ENCODE measurements at places on chromosomes 2 and 18.
A peak's percentile ranks its signal among the peaks of the same experiment; 100 is the strongest.

- DNase-seq = no peak
These were observed 43.1 kb upstream of the TEX51 start for GRCh38 chr2:126855606-126856005.

DNA sequence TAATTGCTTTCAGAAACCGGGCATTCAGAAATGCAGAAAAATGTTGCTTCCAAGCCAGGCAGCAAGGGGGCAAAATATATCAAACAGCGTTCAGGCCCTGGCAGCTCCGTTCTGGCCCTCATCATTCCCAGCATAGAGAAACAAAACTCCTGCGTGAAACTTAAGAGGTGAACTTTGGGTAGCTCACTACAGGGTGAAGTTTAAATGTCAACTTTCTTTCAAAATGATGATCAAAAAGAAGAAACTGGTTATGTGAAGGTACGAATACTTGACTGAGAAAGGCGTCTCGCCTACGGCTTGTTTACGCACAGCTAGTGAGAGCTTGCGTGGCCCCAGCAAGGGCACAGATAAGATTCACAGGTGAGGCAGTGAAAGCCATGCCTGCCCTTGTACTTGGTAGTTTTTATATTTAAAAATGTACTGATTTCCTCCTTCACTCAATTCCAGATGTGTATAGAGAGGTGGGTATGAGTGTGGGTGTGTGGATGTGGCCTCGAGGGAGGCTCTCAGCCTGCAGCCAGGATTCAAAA, 127.5 kb downstream of the NFATC1 start:
- DNase-seq = no peak

DNA sequence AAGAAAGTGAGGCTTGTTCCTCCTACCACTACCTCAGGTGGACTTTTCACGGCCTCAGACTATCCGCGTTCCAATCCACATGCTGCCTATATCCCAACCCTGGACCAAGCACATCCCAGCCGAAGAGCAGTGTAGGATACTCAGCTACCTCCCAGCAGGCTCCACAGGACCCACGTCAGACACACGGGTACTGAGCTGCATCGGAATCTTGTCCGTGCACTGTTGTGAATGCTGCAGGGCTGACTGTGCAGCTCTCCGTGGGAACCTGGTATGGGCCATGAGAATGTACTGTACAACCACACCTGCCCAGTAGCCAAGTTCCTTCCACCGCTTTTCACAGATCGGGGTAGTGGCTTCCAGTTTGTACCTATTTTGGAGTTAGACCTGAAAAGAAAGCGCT, 22.3 kb downstream of the IL37 start:
- no peak for DNase-seq

GRCh38 chr18:32888306-32888705, 115.5 kb upstream of the KLHL14 start:
- no peak for DNase-seq

GRCh38 chr18:51196811-51197660, 445 bp downstream of the MEX3C start:
- no peak for DNase-seq

DNA sequence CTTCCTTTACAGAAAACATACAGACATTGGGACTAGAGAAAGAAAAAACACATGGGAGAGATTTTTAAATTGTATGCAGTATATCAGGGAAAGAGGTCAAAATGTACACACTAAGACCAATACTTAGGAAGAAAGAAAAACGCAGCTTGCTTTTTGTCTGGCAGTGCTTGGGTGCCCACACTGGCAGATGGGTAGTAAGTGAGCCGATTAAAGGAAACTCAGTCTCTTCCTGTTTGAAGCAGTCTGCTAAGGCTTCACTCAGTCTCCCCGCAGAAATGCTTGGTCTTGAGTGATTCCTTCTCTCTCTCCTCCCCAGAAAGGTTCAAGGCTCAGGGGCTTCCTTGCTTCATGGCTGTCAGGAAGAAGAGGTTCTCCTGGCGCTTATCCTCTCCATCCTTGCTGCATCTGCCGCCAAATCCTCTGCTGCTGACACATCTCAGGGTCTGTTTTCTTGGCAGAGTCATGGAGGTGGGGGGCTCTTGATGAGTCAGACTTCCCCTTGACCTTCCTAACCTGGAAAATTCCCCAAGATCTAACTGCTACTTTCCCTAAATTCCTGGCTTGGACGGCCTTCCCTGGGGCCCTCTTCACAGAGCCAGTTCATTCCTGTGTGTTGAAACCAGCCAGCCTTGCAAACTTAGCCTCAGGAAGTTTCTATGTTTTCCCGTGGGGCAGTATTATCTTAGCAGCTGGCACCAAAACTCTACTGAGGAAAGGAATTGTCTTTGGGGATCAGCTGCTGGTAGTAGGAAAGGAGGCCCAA, 10.5 kb upstream of the TMSB10 start:
- no peak for DNase-seq

- DNase-seq = no peak
These were observed 52.8 kb upstream of the PTMA start for GRCh38 chr2:231655488-231655887.

GRCh38 chr2:39377226-39377939, 59.7 kb downstream of the MAP4K3 start:
- DNase-seq = peak; percentile 81

GRCh38 chr2:20467789-20468548, 21.1 kb downstream of the RHOB start:
- no peak for DNase-seq
